ENCODE measurements at places on chromosomes 4 and X.

DNA sequence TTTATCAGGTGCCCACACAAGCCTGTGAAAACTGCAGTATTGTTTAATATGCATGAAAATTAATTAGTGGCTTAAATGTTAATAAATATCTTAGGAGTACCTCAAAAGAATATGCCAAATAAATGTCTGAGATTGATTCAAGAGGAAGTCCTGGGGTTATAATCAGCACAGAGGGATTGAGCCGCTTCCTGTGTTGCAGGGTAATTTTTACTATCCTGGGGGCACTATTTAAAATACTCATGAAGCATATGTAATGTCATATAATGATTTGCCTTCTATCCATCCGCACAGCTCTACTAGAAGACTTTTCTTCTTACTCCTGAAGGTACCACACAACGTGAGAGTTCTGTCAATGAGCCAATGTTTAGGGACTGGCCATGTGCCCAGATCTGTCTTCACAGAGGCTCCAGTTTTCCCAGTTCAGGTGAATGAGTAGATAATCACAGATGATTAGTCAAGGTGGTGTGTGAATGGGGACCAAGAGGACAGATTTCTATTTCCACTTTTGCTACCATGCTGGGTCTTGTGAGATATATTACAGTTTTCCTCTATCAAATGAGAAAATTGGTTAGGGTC lies 233.3 kb downstream of the USP46 start:
- DNase-seq: no peak

- no peak for DNase-seq
These were observed 236.6 kb upstream of the ANKRD50 start for GRCh38 chr4:124948976-124949597.

DNA sequence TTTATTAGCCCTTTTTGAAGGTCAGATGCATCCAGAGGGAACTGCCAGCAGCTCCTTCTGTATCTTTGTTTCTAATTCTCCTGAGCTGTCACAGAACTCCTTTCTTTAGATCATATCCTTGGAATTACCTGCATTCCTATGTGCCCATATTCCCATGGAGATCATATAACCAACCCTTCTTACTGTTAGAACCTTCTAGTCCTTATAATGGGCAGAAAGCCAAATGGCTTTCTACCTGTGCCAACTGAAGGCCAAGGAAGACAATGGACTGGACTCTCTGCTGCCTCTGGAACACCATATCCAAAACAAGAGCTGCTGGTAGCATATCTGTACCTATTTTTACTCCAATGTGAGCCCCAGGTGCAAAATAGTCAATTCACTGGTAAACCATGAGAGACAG lies 60.7 kb downstream of the TBC1D9 start:
- DNase-seq: no peak

- no peak for DNase-seq
These were observed 505.7 kb downstream of the PACRGL start for GRCh38 chr4:21205821-21206531.

- DNase-seq: no peak
These were observed 4.5 kb upstream of the TREX2 start for GRCh38 chrX:153450114-153450948.

DNA sequence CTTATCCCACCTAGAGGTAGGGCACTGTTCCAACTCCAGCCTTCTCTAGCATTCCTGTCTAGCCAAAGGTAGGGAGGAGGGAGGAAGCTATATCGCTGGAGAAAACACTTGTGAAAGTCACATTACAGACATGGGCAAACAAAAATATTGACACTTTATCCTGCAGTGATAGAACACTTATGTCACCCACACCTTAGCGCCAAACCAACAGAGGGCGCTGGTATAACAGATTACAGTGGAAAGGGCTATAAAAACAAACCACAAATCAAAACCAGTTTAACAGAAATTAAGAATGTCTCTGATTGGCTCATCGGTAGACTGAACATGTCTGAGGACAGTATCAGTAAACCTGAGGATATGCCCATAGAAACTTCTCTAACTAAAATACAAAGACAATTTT lies 451.3 kb downstream of the TLL1 start:
- DNase-seq: peak; percentile 3

DNA sequence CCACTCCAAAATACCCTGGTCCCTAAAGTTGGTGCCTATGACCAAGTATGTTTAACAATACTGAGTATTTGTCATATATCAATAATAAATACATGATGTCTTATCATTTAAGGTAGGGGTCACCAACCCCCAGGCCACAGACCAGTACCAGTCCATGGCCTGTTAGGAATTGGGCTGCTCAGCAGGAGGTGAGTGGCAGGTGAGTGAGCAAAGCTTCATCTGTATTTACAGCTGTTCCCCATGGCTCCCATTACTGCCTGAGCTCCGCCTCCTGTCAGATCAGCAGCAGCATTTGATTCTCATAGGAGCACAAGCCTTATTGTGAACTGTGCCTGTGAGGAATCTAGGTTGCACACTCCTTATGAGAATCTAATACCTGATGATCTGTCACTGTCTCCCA lies 126.2 kb downstream of the HNRNPD start:
- no peak for DNase-seq
